Peyer's patch (tissue), 4 donors: ENCODE measurements at places on chromosomes 16 and 17.

DNA sequence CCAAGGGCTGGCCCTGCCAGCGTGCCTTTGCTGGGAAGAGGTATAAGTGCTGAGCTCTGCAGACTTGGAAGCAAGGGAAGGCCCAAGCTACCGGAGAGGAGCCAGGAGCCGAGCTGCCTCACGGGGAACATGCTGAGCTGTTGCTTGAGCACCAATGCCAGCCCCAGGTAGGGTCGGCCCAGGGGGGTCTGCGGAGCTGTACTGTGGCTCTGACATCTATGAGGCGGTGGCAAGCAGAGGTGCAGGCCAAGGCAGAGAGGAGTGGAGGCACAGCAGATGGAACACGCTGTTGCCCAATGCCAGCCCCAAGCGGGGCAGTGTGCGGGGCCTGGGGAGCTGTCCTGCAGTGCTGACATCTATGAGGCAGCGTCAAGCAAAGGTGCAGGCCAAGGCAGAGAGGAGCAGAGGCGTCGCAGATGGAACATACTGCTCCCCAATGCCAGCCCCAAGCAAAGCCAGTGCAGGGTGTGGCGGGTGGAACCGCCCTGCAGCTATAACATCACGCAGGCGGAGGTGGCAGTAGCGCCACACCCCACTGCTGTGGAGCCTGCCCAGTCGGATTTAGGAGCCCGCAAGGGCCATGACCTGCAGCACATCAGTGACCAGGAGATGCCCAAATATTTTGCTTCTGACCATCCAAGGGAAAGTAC, 10.0 kb downstream of the GGA2 start:
- peaks cover 48% of the 10 kb centered on the region for H3K4me1 ChIP-seq
- DNase-seq, result no peak
- H3K36me3 ChIP-seq, result no peaks in the 10 kb centered on the region

DNA sequence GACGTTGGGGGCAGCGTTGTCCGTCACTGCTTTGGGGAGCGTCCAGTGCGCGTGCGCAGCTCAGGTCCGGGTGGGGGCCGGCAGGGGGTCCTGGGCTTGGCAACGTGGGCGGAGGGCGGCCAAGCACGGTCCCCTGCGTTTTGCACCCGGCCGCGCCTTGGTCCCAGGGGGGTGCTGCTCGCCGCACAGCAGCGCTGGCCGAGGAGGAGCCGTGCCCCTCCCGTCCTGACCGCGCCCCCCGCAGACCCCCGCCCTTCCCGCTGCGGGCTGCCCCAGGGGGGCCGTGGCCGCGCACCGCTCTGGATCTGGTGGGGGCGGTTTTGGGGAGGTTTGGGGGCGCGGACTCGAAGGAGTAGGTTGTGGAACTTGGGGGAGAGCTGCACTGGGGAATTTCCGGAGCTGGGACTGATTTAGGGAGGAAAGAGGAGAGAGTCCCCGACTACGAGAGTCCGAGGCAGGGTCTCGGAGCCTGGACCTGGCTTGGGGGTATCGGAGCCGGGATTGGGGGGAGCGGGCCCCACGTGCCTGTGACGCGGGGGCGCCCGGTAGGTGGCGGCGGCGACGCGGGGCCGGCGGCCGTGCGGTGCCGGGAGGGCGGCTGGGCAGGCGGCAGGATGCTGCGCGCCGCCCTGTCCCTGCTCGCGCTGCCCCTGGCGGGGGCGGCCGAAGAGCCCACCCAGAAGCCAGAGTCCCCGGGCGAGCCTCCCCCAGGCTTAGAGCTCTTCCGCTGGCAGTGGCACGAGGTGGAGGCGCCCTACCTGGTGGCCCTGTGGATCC, at the start of gene SLC9A5:
Gene SLC9A5 (plus strand): TSS at position 579 of the 777 bp plus-strand sequence. CDS start 36 bp downstream, at position 615.
- H3K27ac ChIP-seq, result no peak within 1 kb of the TSS
- DNase-seq, result peak; percentile 54
- H3K27me3 ChIP-seq, result no peaks in the 10 kb centered on the region
- H3K36me3 ChIP-seq, result no peaks in the 10 kb centered on the region
- peaks cover 36% of the 10 kb centered on the region for H3K4me1 ChIP-seq

- no peaks in the 10 kb centered on the region for H3K36me3 ChIP-seq
- DNase-seq, result no peak
- no peaks in the 10 kb centered on the region for H3K4me1 ChIP-seq
- peaks cover 26% of the 10 kb centered on the region for H3K27me3 ChIP-seq
- H3K4me3 ChIP-seq, result no peak overlapping the region
- H3K27ac ChIP-seq, result no peak overlapping the region
These were observed 3.2 kb downstream of the SLC22A31 start for GRCh38 chr16:89197033-89197632.

- DNase-seq, result no peak
- H3K4me1 ChIP-seq, result no peaks in the 10 kb centered on the region
- no peak overlapping the region for H3K27ac ChIP-seq
- no peaks in the 10 kb centered on the region for H3K36me3 ChIP-seq
- H3K4me3 ChIP-seq, result no peak overlapping the region
These were observed 599.3 kb upstream of the PSMD7 start for GRCh38 chr16:73697336-73697735.

GRCh38 chr16:62678796-62679195, 642.6 kb upstream of the CDH8 start:
- H3K27ac ChIP-seq, result no peak overlapping the region
- H3K4me1 ChIP-seq, result no peaks in the 10 kb centered on the region
- H3K36me3 ChIP-seq, result no peaks in the 10 kb centered on the region
- no peaks in the 10 kb centered on the region for H3K27me3 ChIP-seq
- H3K4me3 ChIP-seq, result no peak overlapping the region

DNA sequence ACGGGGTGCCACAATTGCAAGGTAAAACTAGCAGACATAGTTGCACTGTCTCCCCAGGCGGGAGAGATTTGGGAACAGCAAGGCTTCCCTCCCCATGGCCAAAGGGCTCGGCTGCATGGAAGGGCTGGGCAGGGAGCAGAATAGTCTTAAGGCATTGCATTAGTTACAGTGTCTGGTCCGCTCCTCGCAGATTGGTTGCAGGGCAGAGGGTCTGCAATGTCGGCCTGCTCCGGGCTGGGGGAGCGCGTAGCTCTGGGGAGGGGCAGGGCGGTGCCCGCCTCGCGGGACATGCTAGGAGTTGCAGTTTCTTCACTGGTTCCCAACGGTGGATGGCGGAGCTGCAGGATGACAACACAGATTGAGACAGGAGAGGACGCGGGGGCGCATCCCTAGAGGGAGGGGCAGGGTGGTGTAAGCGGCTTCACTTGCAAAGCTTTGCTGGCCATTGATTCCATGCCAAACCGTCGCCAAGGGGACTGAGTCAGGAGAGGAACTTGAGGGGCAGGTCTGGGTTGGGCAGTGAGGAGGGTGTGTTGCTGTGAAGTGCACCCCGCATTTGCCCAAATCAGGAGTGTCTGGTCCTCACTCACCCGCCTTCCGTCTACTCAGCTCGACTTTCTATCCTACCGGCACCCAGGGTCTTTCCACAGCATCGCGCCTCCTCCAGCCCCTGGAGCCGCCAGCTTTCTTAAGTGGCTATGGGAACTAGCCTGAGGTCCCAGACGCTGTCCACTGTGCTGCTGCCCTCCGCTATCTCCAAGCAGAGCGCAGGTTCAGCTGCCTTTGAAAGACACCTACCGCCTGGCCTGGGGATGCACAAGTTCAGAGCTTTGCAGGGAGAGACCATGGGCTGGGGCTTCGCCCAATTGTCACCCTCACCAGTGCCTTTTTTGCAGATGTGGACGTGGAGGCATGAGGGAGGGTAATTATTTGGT, 1748.9 kb downstream of the TP53TG3F start:
- H3K4me3 ChIP-seq, result no peak overlapping the region
- H3K36me3 ChIP-seq, result no peaks in the 10 kb centered on the region
- no peak overlapping the region for H3K27ac ChIP-seq
- H3K4me1 ChIP-seq, result no peaks in the 10 kb centered on the region
- no peak for DNase-seq
- H3K27me3 ChIP-seq, result no peaks in the 10 kb centered on the region

DNA sequence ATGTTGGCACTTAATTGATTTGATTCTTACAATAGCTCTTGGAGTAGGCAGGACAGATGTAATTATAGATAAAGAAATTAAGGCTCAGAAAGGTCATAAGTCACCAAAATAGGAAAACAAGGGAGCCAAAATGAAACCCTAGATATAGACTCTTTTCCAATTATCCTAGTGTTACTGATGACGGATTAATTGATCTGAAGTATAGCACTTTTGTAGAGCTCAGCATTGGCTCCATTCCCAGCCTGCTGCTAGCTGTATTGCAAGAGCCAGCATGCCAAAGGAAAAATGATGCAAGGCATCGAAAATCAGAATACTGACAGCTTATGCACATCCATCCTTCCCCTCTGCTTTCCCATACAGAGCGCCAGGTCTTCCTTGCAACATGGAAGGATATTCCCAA, 21.6 kb upstream of the RASL10B start:
- H3K27me3 ChIP-seq, result no peaks in the 10 kb centered on the region
- no peak for DNase-seq
- H3K36me3 ChIP-seq, result peaks cover 32% of the 10 kb centered on the region
- H3K4me3 ChIP-seq, result no peak overlapping the region

DNA sequence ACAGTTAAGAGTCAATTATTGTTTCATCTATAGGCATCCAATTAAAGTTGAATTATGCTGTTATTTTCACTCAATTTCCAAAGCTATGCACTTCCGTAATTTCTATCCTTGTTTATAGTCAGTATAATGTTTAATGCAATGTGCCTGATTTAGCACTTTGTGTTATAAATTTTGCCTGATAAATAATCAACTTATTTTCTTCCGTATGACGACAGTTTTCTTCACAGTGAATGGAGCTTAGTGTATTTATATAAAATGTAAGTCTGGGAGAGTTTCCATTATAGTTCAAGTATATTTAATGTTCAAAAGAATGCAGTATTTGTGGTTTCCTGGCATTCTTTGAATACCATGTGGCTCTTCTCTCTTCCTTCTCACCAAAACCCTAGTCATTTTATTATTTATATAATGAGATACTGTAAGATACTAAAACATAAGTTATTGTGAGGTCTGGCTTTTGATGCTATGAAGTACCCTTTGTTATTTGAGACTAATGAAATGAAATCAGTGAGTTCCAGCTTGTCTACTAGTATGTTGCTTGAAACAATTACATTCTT, 240.6 kb downstream of the PRKCA start:
- no peaks in the 10 kb centered on the region for H3K27me3 ChIP-seq
- peak overlapping the region; percentile 33 for H3K27ac ChIP-seq
- no peak for DNase-seq
- H3K4me3 ChIP-seq, result no peak overlapping the region

DNA sequence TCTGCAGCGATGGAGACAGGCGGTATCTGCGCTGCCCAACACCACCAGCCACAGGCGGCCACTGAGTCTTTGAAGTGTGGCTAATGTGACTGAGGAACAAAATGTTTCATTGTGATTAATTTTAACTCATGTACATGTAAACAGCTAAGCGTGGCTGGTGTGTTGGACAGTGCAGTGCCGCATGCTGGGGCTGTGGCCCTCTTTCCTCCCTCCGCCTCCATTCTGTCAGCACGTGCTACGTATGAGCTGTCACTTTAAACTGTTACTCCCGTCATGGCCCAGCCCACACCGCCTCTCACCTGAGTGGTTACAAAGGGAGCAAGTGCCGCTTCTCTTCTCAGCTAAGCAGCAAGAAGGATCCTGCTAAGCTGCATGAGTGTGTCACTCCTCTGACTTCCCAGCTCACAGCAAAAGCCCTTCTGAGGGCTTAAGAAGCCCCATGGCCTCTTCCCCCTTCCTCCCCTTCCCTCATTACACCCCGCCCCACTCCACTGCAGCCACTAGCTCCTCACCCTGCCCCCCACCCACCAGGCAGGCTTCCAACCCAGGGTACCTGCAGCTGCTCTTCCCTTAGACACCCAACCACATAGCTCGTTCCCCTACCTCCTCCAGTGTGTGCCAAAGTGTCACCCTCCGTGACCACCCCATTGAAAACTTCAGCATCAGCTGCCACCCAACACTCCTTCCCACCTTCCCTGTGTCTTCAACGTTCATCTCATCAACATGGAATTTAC, 15.0 kb downstream of the HASPIN start:
- H3K4me1 ChIP-seq, result no peaks in the 10 kb centered on the region
- H3K4me3 ChIP-seq, result no peak overlapping the region
- H3K27me3 ChIP-seq, result no peaks in the 10 kb centered on the region
- peak overlapping the region; percentile 37 for H3K27ac ChIP-seq
- H3K36me3 ChIP-seq, result no peaks in the 10 kb centered on the region

- H3K27ac ChIP-seq, result no peak overlapping the region
- H3K27me3 ChIP-seq, result no peaks in the 10 kb centered on the region
- no peak for DNase-seq
- no peak overlapping the region for H3K4me3 ChIP-seq
These were observed 19.6 kb downstream of the MVP start for GRCh38 chr16:29839822-29840221.

DNA sequence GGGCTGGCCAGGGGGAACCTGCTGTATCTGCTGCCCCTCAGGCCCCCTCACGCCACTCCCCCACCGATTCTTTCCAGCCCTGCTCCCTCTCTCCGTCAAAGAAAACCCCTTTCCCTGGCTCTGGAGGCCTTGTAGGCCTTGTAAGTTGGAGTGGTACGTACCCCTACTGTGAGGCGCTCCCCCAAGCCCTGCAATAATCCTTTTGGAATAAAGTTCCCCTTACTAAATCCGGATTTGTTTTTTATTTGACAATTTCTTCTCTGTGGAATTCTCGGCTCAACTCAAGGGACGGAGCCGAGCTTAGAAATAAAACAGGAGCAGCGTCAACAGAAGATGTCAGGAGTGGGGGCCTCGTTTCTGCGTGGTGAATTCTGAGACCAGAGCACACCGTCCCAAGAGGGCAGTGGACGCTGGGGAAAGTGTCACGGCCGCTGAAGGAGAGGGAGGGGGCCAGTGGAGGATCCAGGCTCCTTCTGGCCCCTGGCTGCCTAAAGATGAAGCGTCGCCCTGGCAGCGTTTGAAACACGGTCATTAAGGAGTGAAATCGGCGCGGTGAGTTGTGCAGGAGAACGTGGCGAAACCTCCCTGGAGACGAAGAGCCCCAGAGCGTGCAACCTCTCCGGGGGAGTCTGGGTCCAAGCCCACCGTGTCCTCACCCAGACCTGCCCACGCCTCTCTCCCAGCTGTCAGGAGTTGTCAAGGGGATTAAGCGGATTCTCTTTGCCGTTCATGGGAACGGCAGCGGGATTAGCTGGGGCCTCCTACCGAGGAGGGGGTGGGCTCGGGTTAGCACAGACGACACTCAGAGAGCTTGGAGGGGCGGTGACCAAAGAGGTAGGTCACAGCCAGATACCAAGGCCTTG, 47.0 kb downstream of the SLC7A5 start:
- no peak for DNase-seq
- no peaks in the 10 kb centered on the region for H3K27me3 ChIP-seq
- H3K36me3 ChIP-seq, result no peaks in the 10 kb centered on the region
- H3K4me1 ChIP-seq, result no peaks in the 10 kb centered on the region
- H3K4me3 ChIP-seq, result no peak overlapping the region
- H3K27ac ChIP-seq, result no peak overlapping the region

DNA sequence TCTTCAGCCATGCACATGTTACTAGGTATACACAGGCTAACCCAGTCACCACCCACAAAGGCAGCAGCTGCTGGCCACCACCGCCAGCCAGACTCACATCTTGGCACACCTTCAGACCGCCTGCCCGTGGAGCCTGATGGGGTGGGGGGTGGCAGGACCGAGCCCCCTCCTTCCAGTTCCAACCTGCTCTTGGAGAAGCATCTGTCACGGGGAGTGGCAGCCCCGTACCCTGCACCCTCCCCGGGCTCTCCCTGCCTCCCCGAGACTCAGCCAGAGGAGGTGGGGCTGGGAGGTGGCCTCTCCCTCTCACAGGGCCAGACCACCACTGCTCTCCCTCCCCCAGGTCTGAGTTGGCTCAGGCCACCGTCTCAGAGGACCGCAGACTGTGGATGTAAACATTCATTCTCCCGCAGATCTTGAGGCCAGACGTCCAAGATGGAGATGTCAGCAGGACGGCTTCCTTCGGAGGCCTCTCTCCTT, 11.3 kb upstream of the RBFOX3 start:
- no peaks in the 10 kb centered on the region for H3K27me3 ChIP-seq
- H3K4me3 ChIP-seq, result no peak overlapping the region
- peak; percentile 41 for DNase-seq
- H3K36me3 ChIP-seq, result no peaks in the 10 kb centered on the region
- no peak overlapping the region for H3K27ac ChIP-seq
- H3K4me1 ChIP-seq, result no peaks in the 10 kb centered on the region
